ENCODE measurements at places on chromosomes 11 and 22.

- no peak for DNase-seq
These were observed 523.8 kb upstream of the FAT3 start for GRCh38 chr11:91700854-91701253.

GRCh38 chr11:113199866-113200265 is 114.5 kb upstream of the TTC12 start:
- DNase-seq, result no peak

GRCh38 chr11:88651556-88651955 is 314.0 kb upstream of the CTSC start:
- no peak for DNase-seq

GRCh38 chr11:57543593-57543992 is 6.2 kb downstream of the SMTNL1 start:
- DNase-seq, result no peak

GRCh38 chr22:43296276-43296902 is 46.8 kb downstream of the SCUBE1 start:
- DNase-seq, result no peak

- peak; percentile 92 for DNase-seq
These were observed 3.2 kb upstream of the CSDC2 start for GRCh38 chr22:41557401-41558240.

DNA sequence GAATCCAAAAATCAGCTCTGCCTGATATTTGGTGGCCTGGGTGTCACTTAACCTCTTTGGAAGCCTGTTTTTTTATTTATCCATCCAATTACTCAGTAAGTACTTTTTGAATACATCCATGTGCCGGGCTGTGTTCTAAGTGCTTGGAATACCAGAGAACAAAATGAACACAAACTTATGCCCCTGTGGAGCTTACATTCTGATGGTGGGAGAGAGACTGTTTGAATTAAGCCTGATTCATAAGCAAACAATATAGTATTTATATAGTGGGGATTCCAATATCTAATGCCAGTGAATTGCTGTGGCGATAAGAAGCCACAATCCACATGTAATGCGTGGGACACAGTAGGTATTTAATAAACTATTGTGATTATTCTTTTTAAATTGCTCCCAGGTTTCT is 19.4 kb downstream of the KCNJ5 start:
- DNase-seq, result no peak
